ENCODE measurements at places on chromosomes 7 and 10.

DNA sequence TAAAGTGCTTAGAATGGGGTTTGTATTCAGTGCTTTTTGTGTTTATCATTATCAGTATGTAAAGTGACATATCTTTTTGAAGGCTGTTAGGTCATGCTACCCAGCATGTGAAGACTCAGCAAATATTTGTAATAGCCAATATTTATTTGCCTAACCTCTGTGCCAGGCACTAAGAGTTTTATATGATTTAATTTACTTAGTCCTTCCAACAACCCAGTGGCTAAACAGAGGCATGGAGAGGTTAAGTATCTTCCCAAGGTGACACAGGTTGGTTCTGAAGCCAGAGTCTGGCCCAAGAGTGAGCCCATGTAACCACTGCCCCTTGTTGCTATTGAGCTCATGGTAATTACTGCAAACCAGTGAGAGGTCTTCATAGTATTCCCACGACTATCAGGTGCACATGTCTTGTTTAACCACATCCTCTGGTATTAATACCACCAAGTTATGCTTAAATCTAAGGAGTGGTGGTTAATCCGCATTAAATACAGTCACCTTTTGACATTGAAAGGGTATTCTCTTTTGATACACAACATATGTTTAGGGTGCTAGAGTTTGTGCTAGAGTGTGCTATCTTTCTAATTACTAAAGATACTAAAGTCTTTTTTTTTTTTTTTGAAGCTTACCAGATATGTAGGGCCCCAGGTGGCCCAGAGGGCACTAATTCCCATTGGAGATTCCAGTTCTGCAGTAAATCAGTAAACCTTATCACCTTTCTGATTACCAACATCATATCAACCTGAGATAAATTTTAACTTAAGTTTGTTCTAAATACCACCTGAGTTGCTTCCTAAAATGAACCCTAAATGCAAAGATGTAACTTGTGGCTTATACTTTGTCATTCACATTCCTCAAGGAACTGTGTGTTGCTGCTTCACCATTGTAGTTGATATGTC lies 2.9 kb downstream of the ADD3 start:
- DNase-seq, result no peak

GRCh38 chr7:1418505-1419309 lies 40.6 kb downstream of the MICALL2 start:
- DNase-seq, result no peak

- no peak for DNase-seq
Observed at GRCh38 chr10:113565364-113565763, 12.5 kb downstream of the HABP2 start.

DNA sequence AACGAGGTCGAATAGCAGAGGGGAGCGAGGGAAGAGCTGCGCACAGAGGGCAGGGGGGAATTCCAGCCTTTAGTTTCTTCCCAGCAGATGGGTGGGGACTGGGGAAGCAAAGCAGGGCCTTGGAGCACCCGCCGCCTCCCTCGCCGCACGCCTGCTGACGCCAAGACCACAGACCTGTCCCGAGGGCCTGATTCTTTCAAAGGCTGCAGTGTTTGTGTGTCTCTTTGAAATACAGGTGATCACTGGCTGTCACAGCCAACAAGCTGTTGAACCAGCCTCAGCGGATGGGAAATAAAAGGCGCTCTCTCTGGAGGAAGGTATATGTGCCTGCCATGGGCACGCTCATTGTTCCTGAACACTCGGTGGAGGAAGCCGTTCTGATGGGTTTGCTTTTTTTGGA lies 119.3 kb downstream of the FAM53B start:
- no peak for DNase-seq

GRCh38 chr7:130878785-130879184 lies 144.8 kb upstream of the KLF14 start:
- no peak for DNase-seq

GRCh38 chr10:63481815-63482421 lies 16.1 kb upstream of the JMJD1C start:
- DNase-seq, result no peak

GRCh38 chr7:24819916-24820689 lies 62.8 kb upstream of the GSDME start:
- peak; percentile 68 for DNase-seq

DNA sequence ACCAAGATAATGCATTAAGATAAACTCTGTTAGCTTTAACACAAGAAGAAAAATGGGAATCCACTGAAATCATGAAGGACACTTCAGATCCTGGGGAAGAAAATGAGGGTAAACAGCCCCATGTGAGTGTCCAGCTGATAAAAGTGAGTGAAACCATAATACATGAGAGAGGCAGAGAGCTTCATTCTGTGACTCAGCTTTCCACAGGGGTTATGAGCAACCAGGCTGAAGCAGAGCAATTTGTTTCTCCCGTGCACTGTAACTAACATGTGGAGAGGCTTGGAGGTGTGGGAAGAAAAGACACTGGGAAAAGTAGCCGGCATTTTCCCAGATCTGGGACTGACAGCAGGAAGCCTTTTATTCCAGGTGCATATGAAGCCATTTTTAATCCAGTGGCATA lies 971.7 kb downstream of the ANKRD7 start:
- no peak for DNase-seq
